Jurkat, Clone E6-1 (cell line): ENCODE measurements at places on chromosomes 3 and 15.

- DNase-seq, result no peak
Observed at GRCh38 chr3:29430558-29430971, 149.7 kb downstream of the RBMS3 start.

DNA sequence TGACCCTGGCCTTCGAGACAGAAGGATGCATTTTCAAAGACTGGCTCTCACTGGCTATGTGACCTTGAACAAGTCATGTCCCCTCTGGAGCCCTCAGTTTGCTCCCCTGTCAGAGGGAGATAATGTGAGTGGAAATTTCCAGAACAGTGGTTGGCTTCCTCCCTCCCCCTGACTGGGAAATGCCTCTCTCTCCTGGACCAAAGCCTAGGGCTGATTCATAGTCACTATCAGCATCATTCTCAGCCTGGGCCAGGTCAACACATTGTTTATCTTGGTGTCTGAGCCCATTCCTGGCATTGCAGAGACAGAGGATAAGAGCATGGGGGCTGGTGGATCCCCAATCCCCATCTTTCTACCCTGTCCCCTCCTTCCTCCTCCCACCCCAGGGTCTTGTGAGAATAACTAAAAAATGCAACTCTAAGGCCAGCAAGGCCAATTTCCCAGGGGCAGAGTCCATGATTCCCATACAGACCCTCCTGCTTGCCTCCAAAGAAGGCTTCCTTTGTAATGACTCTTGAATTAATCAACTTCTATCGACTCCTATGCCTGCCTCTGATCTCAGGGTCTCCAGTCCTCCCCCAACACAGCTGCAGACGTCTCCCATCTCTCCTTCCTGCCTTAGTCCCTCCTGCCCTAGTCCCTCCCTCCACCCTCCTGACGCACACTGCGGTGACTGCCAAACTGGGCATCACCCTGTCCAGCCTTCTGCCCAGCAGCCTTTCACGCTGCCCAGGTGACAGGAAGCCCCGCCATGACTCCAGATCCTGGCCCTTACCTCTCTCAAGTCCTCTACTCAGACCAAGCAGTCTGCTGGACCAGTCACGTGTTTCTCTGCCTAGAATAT, 35.4 kb upstream of the CORO2B start:
- DNase-seq, result no peak

- no peak for DNase-seq
Observed at GRCh38 chr3:45546716-45547701, 47.5 kb upstream of the LIMD1 start.

GRCh38 chr3:179074656-179075055, 3.0 kb upstream of the ZMAT3 start:
- peak; percentile 35 for DNase-seq

GRCh38 chr3:27378331-27378730, 9.1 kb upstream of the NEK10 start:
- DNase-seq, result no peak

DNA sequence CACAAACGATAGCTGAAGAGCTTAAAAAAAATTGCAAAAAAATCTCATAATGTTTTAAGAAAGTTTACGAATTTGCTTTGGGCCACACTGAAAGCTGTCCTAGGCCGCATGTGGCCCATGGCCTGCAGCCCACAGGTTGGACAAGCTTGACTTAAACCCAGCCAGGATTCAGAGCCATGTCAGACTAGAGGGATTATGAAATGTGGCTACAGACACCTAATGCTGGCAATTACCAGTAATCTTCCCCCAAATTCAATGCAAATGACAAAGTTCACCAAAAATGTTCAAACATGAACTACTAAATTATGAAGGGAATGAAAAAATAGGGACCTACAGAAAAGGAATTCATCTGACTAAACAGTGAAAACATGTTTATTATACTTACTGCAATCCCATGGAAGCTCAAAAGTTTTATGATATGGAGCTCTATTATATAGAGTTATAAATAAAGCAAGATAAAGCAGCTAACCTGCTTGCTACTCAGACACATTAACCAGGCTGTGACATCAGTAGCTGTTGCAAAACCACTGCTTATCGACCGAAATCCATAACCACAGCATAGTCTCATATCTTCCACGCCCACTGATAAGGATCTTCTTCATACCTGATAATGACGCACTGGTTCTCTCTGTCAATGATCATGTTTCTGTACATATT, 49.2 kb downstream of the LDHAL6B start:
- DNase-seq, result peak; percentile 54

DNA sequence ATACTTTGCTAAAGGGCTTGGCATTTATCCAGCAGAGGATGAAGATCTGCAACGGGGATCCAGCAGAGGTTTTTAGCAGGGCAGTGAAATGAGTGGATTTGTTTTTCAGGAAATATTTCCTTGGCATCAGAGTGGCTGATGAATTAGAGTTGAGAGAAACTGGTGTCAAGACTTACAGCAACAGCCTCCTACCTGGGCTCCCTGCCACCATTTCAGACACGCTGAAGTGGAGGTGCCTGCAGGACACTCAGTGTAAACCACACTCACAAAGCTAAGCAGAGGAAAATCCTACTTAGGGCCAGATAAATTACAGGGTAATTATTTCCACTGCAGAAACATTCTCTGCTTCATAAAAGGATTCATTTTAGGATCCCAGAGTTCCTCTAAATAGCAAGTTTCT, 519.7 kb downstream of the FGF12 start:
- no peak for DNase-seq

- DNase-seq, result no peak
Observed at GRCh38 chr15:47439146-47440111, 277.9 kb upstream of the SEMA6D start.

DNA sequence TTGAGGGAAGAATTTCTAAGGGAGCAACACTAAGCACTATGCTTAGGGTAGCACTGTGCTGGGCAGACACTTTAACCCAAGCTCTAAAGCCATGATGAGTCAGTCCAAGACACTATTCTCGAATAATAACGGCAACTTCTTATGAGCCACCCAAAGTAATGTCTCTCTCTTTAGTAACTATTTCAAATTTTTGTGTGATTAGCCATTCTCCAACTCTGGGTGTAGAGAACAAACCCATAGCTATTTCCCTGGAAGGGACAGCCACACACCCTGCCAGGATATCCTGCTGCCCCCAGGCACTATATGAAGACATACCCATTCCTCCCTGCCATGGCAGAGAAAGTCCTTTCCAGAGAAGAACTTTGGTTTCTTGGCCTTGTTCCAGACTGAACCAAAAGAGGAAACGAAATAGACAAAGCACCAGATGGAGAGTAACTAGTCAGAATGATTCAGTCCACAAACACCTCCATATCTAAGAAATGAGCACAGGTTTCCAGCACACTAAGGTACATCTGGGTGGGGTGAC, 384.9 kb upstream of the THBS1 start:
- DNase-seq, result no peak
